ENCODE measurements at places on chromosomes 5 and 9.

DNA sequence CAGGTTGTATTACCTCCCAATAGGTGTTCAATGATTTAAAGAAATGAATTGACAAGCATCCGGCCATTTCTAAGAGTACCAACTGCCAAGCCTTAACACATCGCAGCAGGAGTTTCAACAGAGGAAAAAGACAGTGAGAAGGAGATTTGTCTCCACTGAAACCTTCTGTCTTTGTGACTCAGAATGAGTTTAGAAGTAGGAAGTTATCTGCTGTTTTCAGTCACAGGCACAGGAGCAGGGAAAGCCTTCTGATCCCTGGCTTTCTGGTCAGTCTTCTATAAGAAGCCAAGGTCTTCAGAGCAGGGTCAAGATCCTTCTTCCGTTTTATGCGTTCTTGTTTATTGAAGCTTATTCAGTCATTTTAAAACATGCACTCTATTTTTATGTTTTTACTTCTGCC lies 390.7 kb upstream of the PCSK5 start:
- no peak for DNase-seq

DNA sequence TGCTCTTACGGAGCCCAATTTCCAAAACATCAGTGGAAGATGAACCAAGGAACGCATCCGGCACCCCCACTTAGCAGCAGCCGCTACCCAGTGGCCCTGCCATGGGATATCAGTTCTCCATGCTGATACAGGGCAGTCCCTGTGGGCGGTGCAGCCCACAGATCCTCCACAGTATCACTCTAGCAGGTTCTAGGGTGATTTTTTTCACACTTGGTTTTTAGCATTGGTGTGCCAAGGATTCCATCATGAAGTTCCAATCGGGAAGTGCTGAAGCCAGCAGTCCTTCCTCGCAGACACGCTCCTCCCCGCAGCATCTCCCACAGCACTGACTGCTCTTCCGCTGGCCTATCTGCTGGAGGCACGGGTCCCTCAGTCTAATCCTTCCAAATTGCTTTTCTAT lies 261.9 kb downstream of the SYK start:
- no peak for DNase-seq

DNA sequence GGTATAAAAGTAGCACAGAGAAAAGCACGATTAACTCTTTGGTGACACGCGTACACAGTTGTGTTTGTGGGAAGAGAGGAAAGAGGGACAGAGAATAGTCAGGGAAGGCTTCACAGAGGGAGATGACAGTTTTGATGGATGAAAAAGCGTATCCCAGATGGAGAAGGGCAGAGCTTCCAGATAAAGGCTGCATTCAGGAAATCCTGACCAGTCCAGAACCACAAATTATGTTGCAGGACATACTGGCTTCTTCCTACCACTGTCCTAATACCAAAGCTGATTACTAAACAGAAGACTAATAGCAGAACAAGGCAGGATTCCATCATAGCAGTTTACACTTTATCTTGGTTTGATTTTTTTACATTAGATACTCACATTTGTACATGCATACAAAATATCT lies 34.5 kb downstream of the SLC31A2 start:
- DNase-seq: no peak

- no peak for DNase-seq
These were observed 85.8 kb upstream of the TAS2R1 start for GRCh38 chr5:9715891-9716335.

GRCh38 chr9:101176384-101176783 lies 147.9 kb downstream of the PLPPR1 start:
- no peak for DNase-seq

All from T-helper 9 cell (primary cell).